GM12878 (cell line): ENCODE measurements at places on chromosomes 1 and 21. TPM values are rescaled to one million over a fixed set of nuclear protein-coding genes. Genes with fewer than 3 reads are reported as not detected.

- DNase-seq, result no peak
These were observed 4.3 kb downstream of the CAMK1G start for GRCh38 chr1:209587789-209588188.

DNA sequence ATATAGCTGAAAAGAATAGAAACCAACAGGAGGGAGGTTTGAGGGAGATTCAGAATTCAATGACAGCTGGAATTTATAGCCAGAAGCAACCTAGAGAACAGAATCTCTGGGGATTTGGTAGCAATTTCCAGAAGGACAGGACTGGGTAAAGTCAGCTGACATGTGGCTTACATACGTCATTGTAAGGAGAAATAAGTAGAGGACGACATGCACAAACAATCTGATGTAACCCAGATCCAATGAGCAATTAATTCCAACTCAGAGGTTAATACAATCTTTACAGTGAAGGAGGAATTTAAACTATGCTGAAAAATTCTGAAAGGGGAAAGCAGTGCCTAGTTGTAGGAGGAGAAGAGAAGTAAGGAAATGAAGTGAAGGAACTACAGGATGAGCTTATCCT lies 383.9 kb downstream of the PTBP2 start:
- DNase-seq, result no peak

DNA sequence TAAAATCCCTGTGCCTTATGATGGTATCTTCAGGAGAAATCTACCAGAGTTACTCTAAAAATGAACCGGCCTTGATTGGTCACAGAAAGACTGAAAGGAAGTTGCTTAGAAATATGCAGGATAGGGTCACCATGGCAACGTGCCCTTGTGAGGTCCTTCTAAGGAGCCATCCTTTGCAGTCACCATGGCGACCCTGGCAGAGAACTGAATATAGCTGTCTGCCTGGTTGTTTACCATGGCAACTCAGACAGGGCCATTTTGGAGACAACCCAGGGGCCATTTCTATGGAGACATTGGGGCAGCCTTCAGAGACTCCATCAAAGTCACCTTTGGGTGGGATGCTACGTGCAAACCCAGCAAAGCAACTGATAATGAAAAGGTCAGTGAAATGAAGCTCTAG lies 43.0 kb downstream of the SNX7 start:
- DNase-seq, result no peak

Gene NPHP4
- polyA plus RNA-seq, result 3.3 and 3.5 TPM in 2 replicates

Gene TMEM82
- not detected in 2 replicates for polyA plus RNA-seq

GRCh38 chr1:158126425-158126824 lies 54.3 kb upstream of the CD1D start:
- no peak for DNase-seq

GRCh38 chr1:157431751-157432150 lies 120.6 kb downstream of the FCRL5 start:
- DNase-seq, result no peak

DNA sequence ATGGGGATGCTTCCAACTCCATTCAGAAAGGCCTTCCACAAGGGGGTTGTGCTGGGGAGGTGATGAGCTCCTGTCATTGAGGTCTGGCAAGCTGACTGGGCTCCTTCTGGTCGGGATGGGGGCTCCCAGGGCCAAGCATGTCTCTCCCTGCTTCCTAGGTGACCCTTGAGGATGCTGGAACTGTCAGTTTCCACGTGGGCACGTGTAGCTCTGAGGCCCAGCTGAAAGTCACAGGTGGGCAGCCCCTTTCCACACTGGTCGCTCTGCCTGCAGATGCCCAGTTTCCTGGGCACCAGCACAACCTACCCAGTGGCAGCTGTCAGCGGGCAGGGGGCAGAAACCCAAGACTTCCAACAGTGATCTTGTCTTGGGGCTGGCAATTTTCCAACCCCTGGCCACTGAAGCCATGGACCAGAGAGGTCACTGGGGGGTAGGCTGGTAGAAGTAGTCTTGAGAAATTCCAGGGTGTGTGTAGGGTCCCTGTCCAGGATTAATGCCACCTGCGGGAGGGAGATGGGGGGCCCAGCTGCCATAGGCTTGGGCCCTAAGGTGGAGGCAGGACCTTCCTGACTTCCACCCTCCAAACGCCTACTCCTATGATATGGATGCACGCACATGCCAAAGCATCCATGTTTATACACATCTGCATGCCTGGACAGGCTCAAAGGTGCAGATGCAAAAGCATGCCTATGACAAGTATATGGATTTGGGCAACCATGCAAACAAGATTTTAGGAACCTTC lies 97.1 kb downstream of the TRIM11 start:
- no peak for DNase-seq

Gene RUNX3
- 29.3 and 29.7 TPM in 2 replicates for polyA plus RNA-seq

Gene CCDC185
- polyA plus RNA-seq, result not detected in 2 replicates

GRCh38 chr1:159505676-159506075 lies 30.1 kb downstream of the OR10J5 start:
- no peak for DNase-seq

- no peak for DNase-seq
These were observed 1.2 kb upstream of the ATP13A2 start for GRCh38 chr1:17012775-17013490.
